Stimulated activated CD4-positive, alpha-beta T cell treated with anti-CD3 and anti-CD28 coated beads, TNF-alpha, amount 100 ng/mL, for 1 hour (primary cell): ENCODE measurements at places on chromosomes 11 and 22.
A peak's percentile ranks its signal among the peaks of the same experiment; 100 is the strongest.

GRCh38 chr11:26993965-26994457, at the start of gene FIBIN:
FIBIN (plus strand) TSS chr11:26994112; CDS start chr11:26994527, 415 bp downstream.
- no peak for DNase-seq

- no peak for DNase-seq
These were observed 82.3 kb downstream of the JRKL start for GRCh38 chr11:96472085-96472484.

DNA sequence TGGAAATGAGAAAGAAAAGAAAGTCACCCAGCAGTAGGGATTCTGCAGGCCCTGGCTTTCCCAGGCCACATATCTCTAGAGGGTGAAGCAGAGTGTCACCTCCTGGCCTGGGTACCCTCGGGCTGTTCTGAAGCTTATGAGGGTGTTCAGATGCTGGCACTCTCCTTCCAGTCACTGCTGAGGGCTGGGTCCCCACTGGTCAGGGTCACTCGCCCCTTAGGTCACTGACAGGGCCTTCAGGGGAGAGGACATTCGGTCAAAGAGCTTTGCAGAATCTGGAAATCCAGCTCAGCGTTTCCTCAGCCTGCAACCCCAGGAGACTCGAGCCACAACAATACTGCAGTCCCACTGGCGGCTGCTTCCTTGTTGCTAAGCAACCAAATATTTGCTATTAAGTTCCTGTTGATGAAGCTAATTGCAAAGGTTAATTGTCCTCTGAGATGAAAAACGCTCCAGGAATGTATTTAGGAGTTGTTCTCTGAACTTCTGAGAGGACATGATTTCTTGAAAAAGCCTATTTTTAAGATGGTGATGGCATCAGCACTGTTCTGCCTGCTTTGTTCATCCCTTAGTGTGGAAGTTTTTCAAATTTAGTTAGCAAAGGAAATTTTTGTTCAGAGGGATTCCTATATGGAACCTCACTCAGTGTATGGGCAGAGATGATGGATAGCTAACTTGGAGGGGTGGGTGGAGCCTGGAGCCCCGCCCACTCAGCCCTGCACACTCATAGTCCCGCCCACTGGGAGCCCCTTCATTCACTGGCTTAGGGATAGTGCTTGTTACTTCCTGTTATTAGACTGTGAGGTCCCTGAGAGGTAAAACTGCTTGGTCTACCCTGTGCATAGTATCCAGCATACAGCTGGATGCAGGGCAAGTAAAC, 109.2 kb downstream of the CSNK2A3 start:
- DNase-seq, result no peak

GRCh38 chr11:128210148-128210940, 377.0 kb downstream of the ETS1 start:
- DNase-seq, result no peak

DNA sequence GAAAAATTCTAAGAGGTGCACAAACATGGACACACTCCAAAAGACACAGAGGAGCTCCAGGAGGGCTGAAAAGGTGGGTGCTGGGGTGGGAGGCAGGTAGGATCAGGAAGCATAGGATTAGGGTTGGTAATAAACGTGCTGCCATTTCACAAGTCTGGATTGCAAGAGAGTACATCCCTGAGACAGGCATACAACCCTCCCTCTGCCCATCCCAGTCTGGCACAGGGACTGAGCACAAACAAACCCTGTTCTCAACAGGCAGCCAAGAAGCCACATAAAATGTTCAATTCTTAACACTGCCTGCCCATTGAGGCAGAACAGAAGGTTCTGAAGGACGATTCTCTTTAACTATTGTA, 18.5 kb downstream of the SLC35F2 start:
- no peak for DNase-seq

DNA sequence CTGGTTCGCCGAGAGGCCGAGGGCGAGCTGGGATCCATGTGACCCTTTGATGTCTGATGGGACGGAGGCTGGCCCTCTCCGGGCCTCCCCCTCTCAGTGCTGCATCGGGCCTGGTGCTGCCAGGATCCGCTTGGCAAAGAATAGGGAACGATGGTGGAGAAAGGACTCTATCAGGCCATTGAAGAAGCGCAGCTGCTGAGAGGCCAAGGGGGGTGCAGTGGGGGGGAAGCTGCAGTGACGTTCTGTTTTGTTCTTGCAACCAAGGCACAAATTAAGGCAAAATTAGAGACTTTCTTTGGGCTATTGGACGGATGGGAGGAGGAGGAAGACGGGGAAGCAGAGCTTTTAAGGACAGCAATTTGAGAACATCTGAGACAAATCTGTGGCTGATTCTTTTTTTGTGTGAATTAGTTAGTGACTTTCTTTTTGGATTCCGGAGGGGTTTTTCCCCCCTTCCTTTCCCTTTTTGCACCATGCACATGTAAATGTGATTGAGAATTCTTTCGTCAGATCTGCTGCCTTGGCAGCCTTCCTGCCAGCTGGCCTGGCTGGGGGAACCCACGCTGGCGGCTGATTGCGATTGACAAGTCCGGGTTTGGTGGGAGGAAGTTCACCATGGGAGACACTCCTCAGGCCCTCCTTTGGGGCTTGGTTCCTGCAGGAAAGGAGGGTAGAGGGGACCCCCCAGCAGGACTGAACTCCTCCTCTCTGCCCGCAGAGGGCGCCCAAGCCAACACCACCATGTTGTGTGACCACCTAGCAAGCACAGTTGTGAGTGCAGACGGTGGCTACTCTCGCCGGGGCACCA, 214.6 kb downstream of the NTM start:
- no peak for DNase-seq

DNA sequence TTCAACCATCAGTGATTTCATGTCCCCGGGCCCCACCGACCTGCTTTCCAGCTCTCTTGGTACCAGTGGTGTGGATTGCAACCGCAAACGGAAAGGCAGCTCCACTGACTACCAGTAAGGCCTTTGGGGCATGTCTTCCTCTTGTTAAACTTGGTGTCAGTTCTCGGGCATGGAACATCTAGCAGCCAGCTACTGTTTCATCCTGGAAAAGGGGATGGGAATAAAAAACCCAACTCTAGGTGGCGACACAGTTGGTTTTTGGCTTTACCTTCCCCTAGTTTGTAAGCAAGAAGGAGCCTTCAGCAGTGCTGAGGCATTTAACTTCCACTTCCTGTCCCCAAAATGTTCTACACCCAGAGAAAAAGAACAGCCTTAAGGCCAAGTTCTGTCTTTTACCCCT, 76.7 kb downstream of the BMAL1 start:
- DNase-seq, result no peak

DNA sequence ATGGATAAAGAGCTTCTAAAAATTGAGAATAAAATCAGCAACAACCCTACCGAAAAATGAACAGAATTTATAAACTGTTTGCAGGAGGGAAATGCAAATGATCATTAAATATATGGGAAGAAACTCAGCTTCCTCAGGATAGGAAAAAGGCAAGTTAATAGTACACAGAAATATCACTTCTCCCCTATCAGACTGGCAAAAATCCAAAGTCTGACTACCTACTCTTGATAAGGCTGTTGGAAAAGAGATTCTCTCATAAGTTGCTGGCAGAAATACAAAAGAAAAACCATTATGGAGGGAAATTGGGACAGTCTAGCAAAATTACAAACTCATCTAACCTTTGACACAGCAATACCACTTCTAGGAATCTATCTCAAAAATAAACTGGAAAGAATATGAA, 100.9 kb upstream of the LDLRAD3 start:
- no peak for DNase-seq

- no peak for DNase-seq
These were observed 99.6 kb downstream of the CELSR1 start for GRCh38 chr22:46437671-46438440.

- no peak for DNase-seq
These were observed 25.0 kb downstream of the CYB5R2 start for GRCh38 chr11:7648264-7648663.

- DNase-seq, result no peak
These were observed 41.0 kb downstream of the C11orf58 start for GRCh38 chr11:16779436-16779835.

- DNase-seq, result no peak
These were observed 17.7 kb upstream of the SUN2 start for GRCh38 chr22:38773363-38773946.

DNA sequence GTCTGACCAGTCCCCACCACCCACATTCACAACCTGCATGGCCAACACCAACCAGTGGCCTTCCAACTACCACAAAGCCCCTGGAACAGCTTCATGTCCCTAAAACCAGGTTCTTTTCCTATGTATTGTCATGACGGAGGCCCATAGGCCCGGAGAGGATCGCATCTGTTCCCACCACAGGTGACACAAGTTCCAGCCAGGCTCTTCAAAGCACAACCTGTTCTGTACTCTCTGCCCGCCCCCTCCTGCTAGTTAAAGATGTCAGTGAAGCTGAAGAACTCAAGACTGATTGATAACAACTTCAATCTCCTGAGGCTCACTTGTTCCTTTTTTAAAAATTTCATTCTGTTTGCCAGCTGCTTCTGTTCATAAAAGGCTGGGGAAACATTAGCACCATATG, 121.1 kb upstream of the GUCY1A2 start:
- DNase-seq, result no peak

GRCh38 chr11:12331239-12331874, 46.0 kb upstream of the PARVA start:
- peak; percentile 54 for DNase-seq

DNA sequence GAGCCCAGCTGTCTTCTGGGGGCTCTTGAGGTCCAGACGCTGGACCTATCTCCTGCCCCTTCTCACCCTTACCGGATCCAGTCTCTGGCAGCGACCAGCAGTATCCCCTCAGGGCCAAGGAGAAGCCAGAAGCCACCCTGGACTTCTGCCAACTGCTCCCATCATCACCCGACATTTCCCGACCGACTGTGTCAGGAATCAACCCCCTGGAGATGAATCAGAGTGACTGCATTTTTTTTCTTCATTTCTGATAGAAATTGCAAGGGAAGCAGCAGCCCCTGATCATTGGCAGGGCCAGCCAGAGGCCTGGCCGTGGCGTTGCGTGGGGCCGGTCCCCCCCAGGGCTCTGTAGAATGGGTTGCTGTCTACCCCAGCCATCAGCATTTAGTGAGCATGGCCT, 5.2 kb upstream of the LIF start:
- DNase-seq, result no peak

DNA sequence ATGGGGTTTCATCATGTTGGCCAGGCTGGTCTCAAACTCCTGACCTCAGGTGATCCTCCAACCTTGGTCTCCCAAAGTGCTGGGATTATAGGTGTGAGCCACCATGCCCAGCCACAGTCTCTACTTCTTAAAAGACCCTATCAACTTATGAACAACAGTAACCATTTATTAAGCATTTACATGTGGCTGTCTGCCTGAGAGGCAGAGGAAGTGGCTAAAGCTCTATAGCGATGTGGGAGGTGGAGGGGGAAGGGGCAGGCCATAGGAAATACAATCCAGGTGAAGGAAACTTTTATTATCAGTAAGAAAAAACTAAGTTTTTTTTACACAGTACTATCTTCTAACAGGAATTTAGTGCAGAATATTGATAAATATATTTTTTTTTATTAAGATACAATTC, 87.8 kb upstream of the PHOX2A start:
- no peak for DNase-seq

DNA sequence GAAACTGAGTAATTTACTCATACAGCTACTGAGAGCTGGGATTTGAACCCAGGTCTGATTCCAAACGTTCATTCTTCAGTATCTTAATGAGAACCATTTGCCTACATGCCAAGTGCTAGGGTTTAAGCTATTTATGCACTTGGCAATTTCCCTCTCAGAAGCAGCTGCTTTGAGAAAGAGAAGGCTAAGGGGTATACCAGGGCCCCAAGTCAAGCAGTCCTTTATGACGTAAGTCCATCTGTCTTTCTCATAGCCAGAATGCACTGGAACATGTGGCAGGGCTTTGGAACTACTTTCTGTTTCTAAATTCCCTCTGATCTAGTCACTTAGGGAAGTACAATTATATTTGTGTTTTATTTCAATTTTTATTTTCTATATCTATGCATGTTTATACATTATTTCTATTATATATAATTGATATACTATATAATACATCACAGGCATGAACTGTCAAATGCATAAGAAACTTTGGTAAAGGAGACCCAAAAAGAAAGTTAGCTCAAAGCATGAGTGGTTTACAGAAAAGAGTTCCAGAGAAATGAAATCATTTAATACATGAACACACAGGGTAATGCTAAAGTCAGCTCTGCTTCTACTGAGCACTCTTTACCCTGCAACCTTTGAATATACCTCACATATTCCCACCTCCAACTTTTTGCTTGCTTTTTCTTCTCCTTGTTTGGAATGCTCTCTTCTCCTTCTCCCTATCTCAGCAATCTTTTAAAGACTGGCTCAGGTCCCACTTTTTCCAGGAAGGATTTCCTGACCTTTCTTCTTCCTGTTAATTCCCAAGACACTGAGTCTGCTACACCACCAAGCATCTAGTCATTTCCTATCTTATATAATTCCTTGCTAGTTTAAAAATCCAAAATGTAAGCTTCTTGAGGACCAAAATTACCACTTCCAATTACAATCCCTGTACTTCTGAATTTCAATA, 80.5 kb upstream of the GDPD4 start:
- DNase-seq, result no peak

GRCh38 chr11:23856654-23857053, 640.2 kb upstream of the LUZP2 start:
- DNase-seq, result no peak

GRCh38 chr11:134862587-134863195, 450.6 kb upstream of the B3GAT1 start:
- DNase-seq, result no peak

GRCh38 chr22:36234919-36235318, 4.4 kb downstream of the APOL2 start:
- DNase-seq, result no peak

GRCh38 chr22:48192920-48193319, 1430.5 kb downstream of the TBC1D22A start:
- no peak for DNase-seq

DNA sequence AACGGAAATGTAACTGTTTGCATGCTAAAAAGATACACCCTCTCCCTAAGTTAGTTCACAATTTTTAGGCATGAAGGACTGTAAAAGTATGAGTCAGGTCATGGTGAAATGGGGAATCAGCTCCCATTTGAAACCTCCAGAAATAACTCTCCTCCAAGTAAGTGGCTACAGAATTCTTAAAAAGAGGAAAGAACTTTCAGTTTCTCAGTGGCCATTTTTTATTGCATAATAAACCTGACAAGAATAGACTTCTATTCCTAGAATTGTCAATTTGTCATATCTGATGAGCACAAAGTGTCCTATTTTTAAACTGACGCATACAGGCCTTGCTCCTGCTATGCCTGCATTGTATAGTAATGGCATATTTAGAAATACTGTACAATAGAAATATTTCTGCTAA, 612.2 kb downstream of the CNTN5 start:
- no peak for DNase-seq

GRCh38 chr11:17798253-17798652, 63.7 kb downstream of the KCNC1 start:
- no peak for DNase-seq

DNA sequence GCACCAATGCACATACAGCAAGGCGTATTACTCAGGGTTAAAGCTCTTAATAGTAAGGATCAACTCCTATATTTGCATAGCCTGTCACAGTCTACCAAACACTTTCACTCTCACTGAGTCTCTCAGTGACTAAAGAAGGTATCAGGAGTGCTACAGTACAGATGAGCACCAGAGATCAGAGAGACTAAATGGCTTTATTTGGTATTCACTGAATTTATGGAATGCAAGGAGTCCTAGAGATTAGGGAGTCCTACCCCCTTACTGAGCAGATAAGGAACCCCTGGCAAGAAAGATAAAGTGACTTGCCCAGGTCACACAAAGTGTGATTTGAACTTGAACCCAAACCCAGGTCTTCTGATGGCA, 396.4 kb upstream of the CCDC90B start:
- no peak for DNase-seq

- DNase-seq, result no peak
These were observed 133.0 kb downstream of the PLEKHA7 start for GRCh38 chr11:16881074-16881709.
